CD8-positive, alpha-beta T cell (primary cell): ENCODE measurements at places on chromosomes 7 and 10.
A peak's percentile ranks its signal among the peaks of the same experiment; 100 is the strongest.

GRCh38 chr10:7417807-7418206 lies 7.0 kb upstream of the SFMBT2 start:
- no peak for DNase-seq

GRCh38 chr7:102451371-102452054 lies 13.2 kb downstream of the ALKBH4 start:
- no peak for DNase-seq

- DNase-seq = no peak
Measured at GRCh38 chr7:44390701-44391100, 65.3 kb upstream of the CAMK2B start.

- DNase-seq = no peak
Measured at GRCh38 chr7:20795881-20796280, 9.2 kb upstream of the SP8 start.

- no peak for DNase-seq
Measured at GRCh38 chr10:15518250-15518649, 147.2 kb upstream of the FAM171A1 start.

DNA sequence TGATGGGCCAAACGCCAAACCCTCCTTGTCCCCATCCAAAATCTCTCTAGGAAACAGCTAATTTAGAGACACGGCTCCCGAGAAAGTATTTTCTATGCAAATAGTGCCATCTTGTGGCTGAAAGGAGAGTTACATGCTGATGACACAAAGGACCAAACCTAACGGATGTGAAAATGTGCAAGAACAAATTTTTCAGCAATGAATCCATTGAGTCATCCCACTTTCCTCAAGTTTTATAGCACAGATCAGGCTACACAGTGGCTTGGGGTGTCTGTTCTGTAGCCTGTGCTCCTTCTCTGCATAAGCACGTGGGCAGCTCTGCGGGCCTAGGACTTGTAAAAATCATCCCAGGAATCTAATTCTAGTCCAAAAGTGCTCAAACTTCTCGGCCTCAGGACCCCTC lies 154.8 kb upstream of the PRR15 start:
- DNase-seq = peak; percentile 71

DNA sequence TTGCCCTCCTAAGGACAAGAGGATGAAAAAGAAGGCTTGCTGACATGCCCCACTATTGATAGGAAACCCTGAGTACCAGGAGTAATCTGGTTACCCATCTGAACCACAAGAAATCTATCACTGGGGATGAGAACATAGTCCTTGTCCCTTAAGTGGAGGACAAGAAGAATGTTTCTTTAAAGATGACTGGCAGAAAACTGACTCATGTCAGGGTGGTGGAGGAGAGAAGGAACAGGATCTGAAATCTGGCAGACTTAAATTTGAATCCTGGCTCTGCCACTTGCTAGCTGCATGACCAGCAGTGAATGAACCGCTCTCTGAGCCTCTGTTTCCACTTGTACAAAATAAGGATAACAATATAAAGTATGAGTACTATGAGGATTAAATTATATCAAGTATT lies 38.9 kb upstream of the XPNPEP1 start:
- DNase-seq = no peak

DNA sequence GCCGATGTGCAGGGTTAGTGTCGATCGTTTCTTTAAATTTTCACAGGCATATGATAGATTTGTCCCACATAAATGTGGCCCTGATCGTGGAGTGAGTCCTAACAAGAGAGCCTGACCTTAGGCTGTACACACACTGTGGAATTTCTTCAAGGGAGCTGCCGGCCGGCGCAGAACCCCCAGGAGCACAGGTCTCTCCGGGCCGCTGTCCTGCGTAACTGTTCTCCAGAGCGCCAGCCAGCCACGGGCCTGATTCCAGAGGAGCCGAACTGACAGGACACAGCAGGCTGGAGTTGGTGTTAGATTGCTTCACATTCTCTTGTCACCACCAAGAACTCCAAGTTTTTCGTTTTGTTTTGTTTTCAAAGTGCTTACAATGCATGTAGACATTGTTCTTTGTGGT lies 37.3 kb downstream of the SHH start:
- no peak for DNase-seq

- DNase-seq = peak; percentile 20
Measured at GRCh38 chr10:29409241-29410054, 120.6 kb downstream of the LYZL1 start.

- DNase-seq = peak; percentile 56
Measured at GRCh38 chr7:138008588-138009349, 6.9 kb upstream of the CREB3L2 start.

GRCh38 chr10:107492389-107492788 lies 327.9 kb upstream of the SORCS1 start:
- DNase-seq = no peak

- DNase-seq = no peak
Measured at GRCh38 chr10:96325719-96326373, 21.6 kb downstream of the DNTT start.

DNA sequence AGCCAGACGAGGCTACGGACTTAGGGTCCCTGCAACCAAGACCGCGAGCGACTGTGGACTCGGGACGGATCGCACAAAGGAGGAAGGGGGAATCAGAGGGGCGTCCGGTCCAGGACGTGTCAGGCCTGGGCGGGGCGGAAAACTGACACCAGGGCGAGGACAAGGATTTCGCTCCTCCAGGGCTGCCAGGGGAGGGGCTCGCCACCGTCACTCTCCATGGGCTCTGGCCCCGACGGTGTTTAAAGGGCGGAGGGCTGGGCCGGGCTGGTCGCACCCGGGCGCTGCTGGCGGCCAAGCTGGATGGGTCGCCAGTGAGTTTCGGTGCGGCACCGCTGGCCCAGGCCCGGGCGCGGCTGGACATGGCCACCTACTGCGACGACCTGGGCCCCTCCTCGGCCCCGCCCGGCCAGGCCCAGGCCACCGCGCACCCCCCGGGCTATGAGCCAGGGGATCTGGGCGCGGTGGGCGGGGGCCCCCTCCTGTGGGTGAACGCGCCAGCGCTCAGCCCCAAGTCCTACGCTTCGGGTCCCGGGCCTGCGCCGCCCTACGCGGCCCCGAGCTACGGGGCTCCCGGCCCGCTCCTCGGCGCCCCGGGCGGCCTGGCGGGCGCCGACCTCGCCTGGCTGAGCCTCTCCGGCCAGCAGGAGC lies at the start of gene FOXI2:
FOXI2 (plus strand) TSS at position 271 of the 648 bp plus-strand sequence; CDS start at position 360, 89 bp downstream.
- DNase-seq = no peak

- DNase-seq = no peak
Measured at GRCh38 chr7:83701736-83702135, 52.8 kb upstream of the SEMA3E start.

- no peak for DNase-seq
Measured at GRCh38 chr10:128189176-128189575, 63.0 kb upstream of the MKI67 start.

GRCh38 chr7:35727571-35727970 lies 32.6 kb upstream of the HERPUD2 start:
- DNase-seq = no peak

DNA sequence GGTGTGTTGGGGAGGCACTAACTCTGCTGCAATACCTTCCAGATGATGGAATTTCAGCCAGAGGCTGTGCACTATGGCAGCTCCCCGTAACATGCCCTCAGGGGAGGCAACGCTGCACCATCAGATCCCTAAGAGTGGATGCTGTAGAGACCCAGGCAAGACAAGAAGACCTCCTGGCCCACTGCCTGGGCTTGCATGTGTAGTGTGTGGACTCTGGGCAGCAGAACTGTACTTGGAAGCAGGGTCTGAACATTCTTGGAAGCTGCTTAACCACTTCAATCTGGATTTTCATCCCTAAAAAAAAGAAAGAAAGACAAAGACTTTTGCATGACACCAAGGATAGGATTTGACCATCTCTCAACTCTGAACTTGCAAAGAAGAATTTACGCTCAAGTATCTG lies 297.5 kb upstream of the NRP1 start:
- no peak for DNase-seq

DNA sequence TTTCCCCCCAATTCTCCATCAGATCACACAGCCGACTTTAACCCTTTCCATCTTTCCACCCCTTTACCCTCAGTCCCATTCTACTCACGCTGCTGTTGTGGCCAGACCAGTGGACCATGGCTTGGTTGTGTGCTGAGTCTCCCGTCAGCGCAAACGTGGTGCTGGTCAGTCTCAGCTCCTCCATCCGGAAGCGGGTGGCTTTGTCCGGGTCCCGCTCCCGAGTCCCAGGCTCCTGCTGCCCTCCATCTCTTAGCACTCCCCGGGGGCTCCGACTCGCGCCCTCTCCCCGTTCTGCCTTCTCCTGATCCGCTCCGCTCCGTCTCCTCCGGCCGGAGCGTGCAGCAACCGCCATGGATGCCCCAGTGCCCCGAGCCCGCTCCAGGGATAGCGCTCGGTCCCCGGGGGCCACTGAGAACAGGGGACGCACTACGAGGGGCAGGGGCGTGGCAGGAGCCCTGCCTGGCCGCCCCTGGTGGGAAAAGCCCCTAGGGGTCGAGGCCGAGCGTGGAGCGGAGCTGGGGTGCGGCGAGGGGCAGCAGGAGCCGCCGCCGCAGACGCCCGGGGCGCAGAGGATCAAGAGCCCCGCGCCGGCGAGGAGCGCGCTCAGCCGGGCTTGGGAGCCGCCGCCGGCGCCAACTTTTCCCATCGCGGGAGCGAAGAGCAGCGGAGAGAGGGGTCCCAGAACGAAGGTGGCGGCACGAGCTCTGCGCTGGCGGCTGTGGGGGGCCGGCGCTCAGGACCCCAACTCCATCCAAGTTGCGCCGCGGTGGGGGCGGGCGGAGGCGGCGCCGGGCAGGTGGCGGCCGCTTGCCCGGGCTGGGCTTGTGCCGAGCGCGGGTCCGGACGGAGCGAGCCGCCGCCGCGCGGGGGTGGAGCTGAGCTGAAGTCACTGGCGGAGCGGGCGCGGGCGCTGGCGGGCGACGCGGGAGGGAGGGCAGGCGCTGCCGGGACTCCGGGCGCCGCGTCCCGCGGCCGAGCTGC lies at the start of gene SORCS1:
SORCS1 (minus strand) TSS at position 826 of the 981 bp plus-strand sequence.
- DNase-seq = no peak

DNA sequence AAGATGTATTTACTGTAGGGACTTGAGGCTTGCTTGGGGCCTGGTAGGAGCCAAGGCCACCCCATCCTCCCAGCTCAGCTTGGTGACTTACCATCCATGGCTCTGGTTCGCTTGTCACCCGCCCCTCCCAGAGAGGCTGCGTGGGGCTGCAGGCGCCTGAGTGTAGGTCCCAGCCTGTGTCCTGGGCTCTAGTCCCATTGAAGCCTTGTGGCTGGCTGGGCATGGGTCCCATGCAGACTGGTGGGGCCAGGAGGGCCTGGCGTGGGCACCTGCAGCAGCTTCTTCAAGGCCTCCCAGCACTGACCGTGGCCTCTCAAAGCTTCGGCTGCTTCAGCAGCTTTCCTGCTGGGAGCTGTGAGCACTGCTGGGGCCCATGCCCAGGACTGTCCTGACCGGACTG lies 118.1 kb downstream of the INPP5A start:
- no peak for DNase-seq

DNA sequence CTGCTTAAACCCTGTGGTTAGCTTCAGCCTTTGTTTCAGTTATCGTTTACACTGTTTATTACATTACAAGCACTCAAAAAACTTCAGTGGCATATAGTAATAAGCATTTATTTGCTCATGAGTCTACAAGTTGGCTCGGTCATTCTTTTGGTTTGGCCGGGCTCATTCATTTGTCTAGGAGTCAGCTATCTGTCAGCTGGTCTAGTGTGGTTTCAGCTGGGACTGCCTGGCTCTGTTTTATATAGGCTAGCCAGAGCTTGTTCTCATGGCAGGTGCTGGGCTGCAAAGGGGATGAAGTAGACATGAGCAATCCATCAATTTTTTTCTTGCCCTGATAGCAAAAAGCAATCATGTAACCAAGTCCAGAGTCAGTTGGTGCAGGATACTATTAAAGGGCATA lies 103.6 kb downstream of the MKLN1 start:
- DNase-seq = no peak

DNA sequence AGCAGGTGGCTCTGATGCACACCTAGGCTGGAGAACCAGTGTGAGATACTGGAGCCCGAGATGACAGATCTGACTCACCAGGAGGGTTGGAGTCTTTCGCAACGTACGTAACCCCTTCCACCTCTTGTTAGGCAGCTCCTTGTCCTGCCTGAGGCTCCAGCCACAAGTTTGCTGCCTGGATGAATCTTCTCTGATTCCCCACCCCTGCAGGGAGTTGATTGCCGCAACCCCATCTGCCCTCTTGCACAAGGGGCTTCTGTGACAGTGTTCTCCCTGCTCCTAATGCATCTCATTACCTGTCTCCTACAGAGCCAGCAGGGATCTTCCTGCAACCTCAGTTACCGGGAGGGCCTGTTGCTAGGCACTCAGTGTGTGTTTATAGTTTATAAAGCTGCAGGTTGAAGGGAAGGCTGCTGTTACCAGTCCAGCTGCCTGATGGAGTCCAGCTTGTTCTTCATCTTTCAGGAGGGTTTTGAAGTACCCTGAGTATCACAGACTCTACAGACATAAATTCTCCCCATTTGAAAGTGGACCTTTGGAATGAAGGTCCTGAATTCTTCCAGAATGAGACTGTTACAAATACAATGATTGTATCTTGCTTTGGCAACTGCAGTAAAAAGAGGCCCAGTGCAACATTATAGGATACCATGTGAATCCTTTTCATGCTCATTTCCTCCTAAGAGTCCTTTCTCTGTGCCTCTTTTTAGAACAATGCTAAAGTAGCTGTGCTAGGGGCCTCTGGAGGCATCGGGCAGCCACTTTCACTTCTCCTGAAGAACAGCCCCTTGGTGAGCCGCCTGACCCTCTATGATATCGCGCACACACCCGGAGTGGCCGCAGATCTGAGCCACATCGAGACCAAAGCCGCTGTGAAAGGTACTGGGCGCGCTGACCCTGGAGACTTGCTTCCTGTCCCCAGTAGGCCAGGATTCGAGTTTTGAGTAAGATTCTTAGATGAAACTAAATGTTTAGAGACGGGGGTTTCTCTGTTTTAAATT lies 6.5 kb downstream of the MDH2 start:
- no peak for DNase-seq

DNA sequence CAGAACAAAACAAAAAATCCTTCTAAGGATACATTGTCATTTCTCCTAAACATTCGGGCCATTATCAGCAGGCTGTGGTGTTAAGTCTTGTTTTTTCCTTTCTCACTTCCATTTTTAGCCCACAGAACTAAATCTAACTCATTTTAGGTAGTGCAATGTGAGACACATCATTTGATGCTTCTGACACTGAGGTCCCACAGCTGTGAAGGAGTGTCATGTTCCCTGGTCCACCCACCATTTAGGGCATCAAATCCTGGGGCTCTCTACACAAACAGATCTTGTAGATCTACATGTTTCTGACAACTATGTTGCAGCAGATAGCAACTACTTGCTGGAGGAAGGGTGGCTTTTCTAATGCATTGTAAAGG lies 232.5 kb upstream of the IGFBP3 start:
- DNase-seq = no peak

DNA sequence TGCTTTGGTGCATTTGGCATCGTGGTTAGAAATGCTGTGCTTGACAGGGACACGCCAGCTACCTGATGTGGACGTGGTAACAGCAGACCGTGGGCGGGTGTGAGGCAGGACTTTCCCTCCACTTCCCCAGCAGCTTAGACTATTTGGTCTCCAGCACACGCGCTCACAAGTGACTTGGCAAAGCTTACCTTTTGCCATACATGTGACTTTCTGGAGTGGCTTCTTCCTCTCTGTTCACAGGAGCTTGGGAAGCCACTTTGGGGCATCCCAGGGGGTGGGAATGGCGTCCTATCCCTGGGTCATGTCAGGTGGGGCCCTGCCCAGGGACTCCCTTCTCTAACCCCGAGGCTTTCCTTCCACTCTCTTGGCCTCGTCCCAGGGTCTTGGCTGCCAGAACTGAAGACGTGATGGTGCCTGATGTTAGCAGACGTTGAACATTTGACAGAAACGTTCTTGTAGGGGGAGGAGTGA lies 228.7 kb upstream of the KLF6 start:
- DNase-seq = no peak

GRCh38 chr7:130960208-130960988 lies 226.4 kb upstream of the KLF14 start:
- DNase-seq = peak; percentile 39
